ENCODE measurements at places on chromosomes 6 and 20. TPM values are rescaled to one million over a fixed set of nuclear protein-coding genes. Genes with fewer than 3 reads are reported as not detected.

- H3K4me1 ChIP-seq: no peaks in the 10 kb centered on the region
- no peaks in the 10 kb centered on the region for H3K27me3 ChIP-seq
- DNase-seq: no peak
- no peak overlapping the region for H3K27ac ChIP-seq
Observed at GRCh38 chr6:11830105-11830504, 51.5 kb upstream of the ADTRP start.

DNA sequence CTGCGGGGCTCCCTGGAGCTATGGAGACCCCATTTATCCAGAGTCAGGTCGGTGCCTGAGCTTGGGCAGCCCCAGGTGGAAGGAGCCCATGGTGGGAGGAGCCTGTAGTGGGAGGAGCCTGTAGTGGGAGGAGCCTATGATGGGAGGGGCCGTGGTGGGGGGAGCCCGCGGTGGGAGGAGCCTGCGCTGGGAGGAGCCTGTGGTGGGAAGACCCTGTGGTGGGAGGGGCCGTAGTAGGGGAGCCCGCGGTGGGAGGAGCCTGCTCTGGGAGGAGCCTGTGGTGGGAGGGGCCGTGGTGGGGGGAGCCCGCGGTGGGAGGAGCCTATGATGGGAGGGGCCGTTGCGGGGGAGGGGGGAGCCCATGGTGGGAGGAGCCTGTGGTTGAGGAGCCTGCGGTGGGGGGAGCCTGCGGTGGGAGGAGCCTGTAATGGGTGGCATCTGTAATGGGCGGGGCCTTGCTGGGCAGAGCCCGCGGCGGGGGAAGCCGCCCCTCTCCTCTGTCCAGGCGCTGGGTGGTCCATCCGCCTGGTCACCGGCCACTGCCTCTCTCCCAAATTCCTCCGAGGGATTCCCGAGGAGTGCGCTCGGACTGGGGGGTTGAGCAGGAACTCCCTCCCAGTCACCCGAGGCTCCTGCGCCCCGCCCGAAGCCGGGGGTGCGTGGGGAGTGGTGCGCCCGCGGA lies 567 bp upstream of the FNDC11 start:
- peak overlapping the region; percentile 78 for H3K4me3 ChIP-seq
- peak overlapping the region; percentile 91 for H3K27ac ChIP-seq
- H3K36me3 ChIP-seq: peaks cover 1% of the 10 kb centered on the region
- peak; percentile 92 for DNase-seq
- peaks cover 7% of the 10 kb centered on the region for H3K4me1 ChIP-seq

DNA sequence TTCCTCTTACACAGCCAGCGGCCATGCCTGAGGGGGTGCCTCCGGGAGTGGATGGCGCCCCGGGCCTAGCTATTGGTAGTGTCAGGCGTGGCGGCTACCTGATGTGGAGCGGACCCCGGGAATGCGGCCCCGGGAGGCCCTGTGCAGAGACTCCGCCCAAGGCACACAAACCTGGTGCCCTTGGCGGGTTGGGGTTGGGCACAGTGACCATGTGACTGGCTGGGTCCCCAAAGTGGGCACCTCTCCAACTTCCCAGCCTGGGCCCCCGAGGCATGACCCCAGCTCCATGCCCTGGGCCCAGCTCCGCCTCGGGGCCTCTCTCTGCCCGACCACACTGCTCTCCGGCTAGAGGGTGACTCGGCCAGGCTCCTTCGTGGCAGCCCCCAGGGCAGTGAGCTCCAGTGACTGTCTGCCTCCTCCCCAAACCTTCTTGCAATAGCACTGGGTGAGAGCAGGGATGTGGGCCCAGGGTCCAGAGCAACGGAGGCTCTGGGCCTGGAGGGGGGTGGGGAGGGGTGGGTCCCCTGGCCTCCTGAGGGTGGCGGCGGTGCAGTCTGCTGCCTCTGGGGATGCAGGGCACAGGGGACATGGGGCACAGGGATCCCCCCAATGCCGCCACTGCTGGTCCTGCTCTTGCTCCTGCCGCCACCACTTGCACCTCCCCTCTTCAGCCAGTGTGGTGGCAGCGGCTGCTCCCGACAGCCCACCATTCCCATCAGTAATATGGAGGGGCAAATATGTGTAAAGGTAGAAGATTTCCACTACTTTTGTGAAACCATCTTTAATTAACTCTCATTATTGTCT lies 942.9 kb upstream of the EPHA7 start:
- H3K27ac ChIP-seq: no peak overlapping the region
- no peaks in the 10 kb centered on the region for H3K4me1 ChIP-seq
- no peaks in the 10 kb centered on the region for H3K36me3 ChIP-seq
- no peaks in the 10 kb centered on the region for H3K27me3 ChIP-seq
- H3K4me3 ChIP-seq: no peak overlapping the region
- DNase-seq: no peak

GRCh38 chr6:72530152-72530551 lies 91.7 kb upstream of the KCNQ5 start:
- H3K27me3 ChIP-seq: peaks cover 11% of the 10 kb centered on the region
- no peak overlapping the region for H3K4me3 ChIP-seq
- peaks cover 5% of the 10 kb centered on the region for H3K4me1 ChIP-seq
- no peak overlapping the region for H3K27ac ChIP-seq

DNA sequence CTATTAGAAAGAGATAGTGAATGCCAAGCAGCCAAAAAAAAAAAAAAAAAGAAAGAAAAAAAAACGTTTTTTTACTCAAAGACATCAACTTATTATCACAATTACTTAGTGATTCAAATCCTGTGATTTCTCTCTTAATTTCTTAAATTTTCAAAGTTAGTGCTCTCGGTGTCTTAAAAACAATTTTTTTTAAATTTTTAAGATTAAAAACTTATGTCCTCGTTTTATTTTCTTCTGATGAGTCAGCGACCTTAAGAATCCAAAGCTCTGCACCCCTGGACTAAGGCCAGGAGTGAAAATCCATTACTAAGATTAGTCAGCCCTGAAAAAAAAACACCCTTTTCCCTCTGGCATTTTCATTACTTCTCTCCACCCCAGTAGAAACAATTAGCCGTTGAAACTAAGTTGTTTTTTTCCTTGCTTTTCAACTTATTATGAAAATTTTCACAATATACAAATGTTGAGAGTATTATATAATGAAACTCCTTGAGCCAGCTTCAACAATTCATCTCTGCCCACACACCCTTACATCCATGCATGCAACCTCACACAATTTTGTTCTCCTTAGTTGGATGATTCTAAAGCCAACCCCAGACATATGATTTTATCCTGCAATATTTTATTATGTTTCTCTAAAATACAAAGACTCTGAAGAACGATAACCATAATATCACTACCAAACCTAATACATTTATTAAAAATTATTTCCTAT lies 85.6 kb upstream of the CARMIL1 start:
- no peaks in the 10 kb centered on the region for H3K36me3 ChIP-seq
- no peaks in the 10 kb centered on the region for H3K4me1 ChIP-seq
- no peak overlapping the region for H3K4me3 ChIP-seq
- H3K27me3 ChIP-seq: peaks cover 25% of the 10 kb centered on the region

GRCh38 chr6:112618849-112619248 lies 271.7 kb downstream of the RFPL4B start:
- H3K27ac ChIP-seq: no peak overlapping the region
- no peak for DNase-seq
- H3K4me3 ChIP-seq: no peak overlapping the region

GRCh38 chr20:53413186-53413631 lies 180.4 kb downstream of the ZNF217 start:
- peaks cover 8% of the 10 kb centered on the region for H3K4me1 ChIP-seq
- no peaks in the 10 kb centered on the region for H3K36me3 ChIP-seq
- H3K4me3 ChIP-seq: peak overlapping the region; percentile 33
- H3K27me3 ChIP-seq: no peaks in the 10 kb centered on the region

The TOP1 gene
- total RNA-seq: 72.6 TPM

The PTGIS gene
- 0.39 TPM for total RNA-seq

The RBBP8NL gene
- total RNA-seq: not detected

The RAET1L gene
- not detected for total RNA-seq

The BACH2 gene
- total RNA-seq: 61.7 TPM

The GLP1R gene
- not detected for total RNA-seq
